NCI-H526 treated with DMSO at 0.1 percent for 48 hours (cell line): ENCODE measurements at places on chromosomes 2 and 18.

GRCh38 chr18:2654928-2655177 is 673 bp upstream of the SMCHD1 start:
- no peak for DNase-seq

GRCh38 chr2:28286678-28287077 is 106.0 kb upstream of the FOSL2 start:
- no peak for DNase-seq

DNA sequence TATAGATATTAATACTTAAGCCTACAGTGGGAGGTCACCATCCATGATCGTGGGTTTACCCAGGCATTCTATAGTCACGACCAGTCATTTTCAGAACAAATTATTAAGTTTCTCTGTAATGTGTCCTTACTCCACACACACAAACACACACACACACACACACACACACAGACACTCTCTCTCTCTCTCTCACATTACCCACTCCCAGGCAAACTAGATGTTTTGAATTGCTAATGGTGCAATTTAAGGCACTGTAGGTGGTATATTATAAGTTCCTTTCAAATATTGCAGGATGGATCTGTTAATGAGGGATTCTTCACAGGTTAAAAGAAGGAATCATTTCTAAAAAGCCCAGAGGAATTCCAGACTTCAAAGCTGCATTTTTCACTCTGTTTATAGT is 657.8 kb downstream of the MBD2 start:
- DNase-seq: no peak

GRCh38 chr2:46684661-46685060 is 205.3 kb downstream of the TMEM247 start:
- DNase-seq: no peak
